ENCODE measurements at places on chromosomes 2 and 18.

DNA sequence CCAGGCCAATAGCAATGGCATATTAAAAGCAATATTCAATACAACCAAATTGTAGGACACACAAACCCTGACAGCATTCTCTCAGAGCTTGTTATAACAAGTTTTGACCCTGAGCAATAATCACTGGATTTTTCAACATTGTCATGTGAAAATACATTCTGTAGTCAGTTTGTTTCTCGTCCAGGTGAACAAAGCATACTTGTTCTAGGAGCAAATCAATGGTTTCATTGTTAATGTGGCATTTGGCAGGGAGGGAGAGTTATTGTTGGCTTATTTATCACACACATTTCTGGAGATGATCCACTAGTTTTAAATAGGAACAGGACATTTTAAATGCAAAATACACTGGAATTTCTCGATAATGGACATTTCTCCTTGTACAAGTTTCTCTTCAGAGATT is 69.9 kb upstream of the L3MBTL4 start:
- no peak for DNase-seq

- DNase-seq, result no peak
Observed at GRCh38 chr2:217972490-217972889, 30.3 kb downstream of the TNS1 start.

GRCh38 chr2:154658854-154659253 is 39.6 kb upstream of the KCNJ3 start:
- no peak for DNase-seq

GRCh38 chr2:145764631-145765030 is 1244.7 kb upstream of the ZEB2 start:
- DNase-seq, result no peak

GRCh38 chr2:173272849-173273248 is 81.8 kb upstream of the CDCA7 start:
- no peak for DNase-seq

Data from central memory CD4-positive, alpha-beta T cell (primary cell).